PC-9 (cell line): ENCODE measurements at places on chromosomes 1 and 21. TPM values are rescaled to one million over a fixed set of nuclear protein-coding genes. Genes with fewer than 3 reads are reported as not detected.

PCSK9 gene
- 60.7 and 133 TPM in 2 replicates for total RNA-seq

ABCA4 gene
- total RNA-seq = 20.0 and 20.8 TPM in 2 replicates

IGSF9 gene
- 22.9 and 23.4 TPM in 2 replicates for total RNA-seq

DNA sequence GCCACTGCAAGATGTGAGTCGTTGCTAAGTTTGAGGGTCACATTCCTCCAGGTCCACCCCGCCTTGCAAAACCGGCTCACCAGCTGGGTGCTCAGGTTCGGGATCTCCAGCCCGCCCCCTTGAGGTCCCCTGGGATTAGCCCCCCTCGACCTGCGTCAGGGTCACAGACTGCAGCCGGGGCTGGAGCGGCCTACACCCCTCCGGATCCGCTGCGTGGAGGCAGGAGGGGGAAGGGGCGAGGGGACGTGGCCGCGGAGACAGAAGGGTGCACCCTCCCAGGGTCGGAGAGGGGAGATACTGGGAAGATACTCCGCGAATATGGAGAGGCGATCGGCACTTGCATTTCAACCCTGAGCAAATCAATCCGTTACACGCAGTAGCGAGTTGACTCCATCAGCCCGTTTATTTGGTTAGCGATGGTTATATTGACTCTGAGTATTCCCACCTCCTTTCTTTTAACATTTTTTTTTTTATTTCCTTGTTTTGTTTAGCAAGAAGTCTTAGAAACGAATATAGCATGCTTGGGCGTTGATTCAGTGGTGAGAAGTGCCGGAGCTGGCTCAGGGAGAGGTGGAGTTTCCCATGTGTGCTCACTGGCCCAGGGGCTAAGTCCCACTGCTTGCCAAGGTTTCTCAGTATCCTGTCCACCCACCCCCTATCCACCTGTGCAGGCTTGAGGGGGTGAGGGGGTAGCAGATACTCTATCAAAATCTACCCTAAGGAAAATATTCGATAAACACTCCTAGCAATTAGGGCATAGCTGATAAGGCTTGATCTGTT, 997 bp downstream of the IFNAR2 start:
- peak overlapping the region; percentile 79 for H3K4me3 ChIP-seq
- no peaks in the 10 kb centered on the region for H3K27me3 ChIP-seq
- peak; percentile 40 for DNase-seq
- H3K36me3 ChIP-seq = no peaks in the 10 kb centered on the region
- peak overlapping the region; percentile 36; the same call in 1 of the 2 replicates for H3K27ac ChIP-seq

IFNLR1 gene
- total RNA-seq = 5.5 and 8.1 TPM in 2 replicates

- H3K27me3 ChIP-seq = no peaks in the 10 kb centered on the region
- peaks cover 27% of the 10 kb centered on the region; the same call in 1 of the 2 replicates for H3K36me3 ChIP-seq
- no peak for DNase-seq
- H3K4me1 ChIP-seq = no peaks in the 10 kb centered on the region
- H3K27ac ChIP-seq = no peak overlapping the region
Measured at GRCh38 chr1:220149742-220150141, 55.8 kb downstream of the IARS2 start.

DNA sequence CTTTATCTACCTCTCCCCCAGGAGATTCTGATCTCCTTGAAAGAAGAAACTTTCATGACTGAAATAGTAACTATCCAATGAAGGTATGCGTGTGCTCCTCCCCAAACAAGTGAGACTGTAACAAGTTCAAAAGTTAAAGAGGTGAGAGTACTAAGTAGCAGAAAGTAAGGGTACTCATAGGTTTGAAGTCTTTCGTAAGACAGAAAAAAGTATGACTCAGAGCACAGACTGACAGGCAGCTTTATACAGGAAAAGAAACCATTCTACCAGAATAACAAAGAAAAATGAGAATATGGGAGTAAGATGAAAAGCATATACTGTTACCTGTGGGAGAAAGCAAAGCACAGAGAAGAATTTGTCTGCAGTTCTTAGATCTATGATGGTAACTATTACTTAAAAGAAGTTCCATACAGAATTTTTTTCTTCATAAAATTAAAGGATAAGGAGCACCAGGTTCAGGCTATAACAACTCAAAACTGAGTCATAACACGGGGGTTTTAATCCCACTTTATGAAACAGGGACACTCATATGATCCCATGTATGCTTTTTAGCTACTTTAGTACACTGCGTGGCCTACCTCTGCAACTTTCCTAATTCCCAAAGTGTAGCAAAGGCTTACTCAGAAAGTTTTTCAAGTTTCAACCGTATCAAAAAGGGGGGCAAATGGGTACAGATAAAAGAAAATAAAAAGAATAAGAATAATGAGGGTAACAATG, 52.0 kb downstream of the FOXJ3 start:
- H3K36me3 ChIP-seq = 0 out of 2 replicates have a peak, but pooled peaks cover 14% of the 10 kb centered on the region
- H3K27me3 ChIP-seq = no peaks in the 10 kb centered on the region
- peak overlapping the region; percentile 4; the same call in 1 of the 2 replicates for H3K4me3 ChIP-seq

- no peak overlapping the region for H3K4me3 ChIP-seq
- no peak for DNase-seq
- no peaks in the 10 kb centered on the region for H3K36me3 ChIP-seq
- H3K27ac ChIP-seq = no peak overlapping the region
- peaks cover 10% of the 10 kb centered on the region for H3K4me1 ChIP-seq
Measured at GRCh38 chr1:24749252-24749651, 4.0 kb downstream of the CLIC4 start.
